ENCODE measurements at places on chromosomes 11 and 22.
A peak's percentile ranks its signal among the peaks of the same experiment; 100 is the strongest.

GRCh38 chr22:38464992-38465672 is 2.8 kb upstream of the KDELR3 start:
- no peak for DNase-seq

GRCh38 chr11:63802637-63803414 is 10.4 kb upstream of the SPINDOC start:
- DNase-seq = no peak

DNA sequence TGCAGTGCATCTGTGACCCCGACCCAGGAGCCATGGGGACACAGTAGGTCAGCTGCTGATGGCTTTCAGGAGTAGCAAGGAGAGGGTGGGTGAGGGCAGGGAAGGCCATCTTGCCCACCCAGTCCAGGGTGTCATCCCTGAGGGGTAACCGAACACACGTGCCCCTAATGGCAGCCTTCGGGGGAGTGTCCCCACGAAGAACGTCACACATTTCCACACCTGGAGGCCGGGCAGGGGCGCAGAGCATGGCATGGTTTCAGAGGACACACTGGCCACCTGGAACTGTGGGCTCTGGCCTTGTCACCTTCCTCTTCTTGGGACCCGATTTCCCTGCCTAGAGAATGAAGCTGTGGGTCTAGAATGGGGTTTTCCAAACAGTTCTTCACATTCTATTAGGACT is 19.4 kb upstream of the BAIAP2L2 start:
- DNase-seq = no peak

- DNase-seq = no peak
These were observed 299.6 kb downstream of the KIRREL3 start for GRCh38 chr11:126700768-126701519.

DNA sequence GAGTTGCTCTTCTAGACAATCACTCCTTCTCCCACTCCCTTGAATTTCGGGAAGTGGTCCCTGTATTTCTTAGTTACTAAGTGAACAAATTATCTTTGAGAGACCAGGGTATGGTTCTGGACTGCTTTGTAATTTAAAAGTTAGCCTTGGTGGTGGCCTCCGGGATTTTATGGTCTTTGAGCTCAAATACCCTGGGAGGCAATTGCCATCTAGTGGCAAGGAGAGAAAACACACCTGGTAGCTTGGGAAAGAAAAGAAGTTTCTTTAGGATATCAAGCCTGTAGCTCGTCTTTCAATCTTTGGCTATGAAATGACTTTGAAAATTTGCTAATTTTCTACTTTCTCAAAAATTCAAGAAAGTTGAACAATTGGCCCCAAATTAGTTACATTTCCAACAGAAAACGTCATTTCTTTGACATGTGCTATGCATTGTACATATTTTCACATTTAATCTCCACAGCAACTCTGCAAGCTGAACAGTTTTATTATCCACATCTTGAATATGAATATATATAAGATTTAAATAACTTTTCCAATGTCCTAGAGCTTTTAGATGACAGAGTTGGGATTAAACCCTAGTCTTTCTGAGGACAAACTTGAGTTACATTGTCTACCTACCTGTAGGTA is 39.1 kb downstream of the MMP27 start:
- no peak for DNase-seq

DNA sequence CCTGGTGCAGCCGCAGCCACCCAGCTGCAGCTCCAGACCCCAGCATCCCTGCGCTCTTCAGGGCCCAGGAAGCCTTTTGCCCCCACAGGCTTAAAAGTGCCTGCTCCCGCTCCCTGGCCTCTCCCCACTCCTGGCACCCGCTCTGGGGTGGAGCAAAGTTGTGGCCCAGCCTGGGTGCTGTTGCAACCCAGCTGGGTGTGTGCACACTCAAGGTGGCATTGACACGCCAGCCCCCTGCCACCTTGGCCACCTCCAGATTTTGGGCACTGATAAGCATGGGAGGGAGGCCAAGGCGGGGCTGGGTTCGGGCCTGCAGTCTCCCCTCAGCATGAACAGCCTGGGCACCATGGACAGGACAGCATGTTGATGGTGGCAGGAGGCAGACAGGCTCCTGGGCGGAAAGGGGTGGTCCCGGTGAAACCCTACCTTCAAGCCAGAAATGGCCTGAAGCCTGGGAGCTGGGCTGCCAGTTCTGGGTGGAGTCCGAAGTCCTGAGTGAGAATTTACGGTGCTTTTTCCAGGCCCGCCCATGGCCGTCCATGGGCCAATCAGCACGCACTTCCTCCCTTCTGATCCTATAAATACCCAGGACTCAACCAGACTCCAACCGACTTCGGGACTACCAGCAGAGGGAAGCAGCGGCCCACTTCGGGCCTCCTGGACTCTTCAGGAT is 23.6 kb upstream of the RNASEH2C start:
- peak; percentile 14 for DNase-seq

GRCh38 chr11:128936606-128937251 is 5.9 kb downstream of the TP53AIP1 start:
- DNase-seq = no peak

GRCh38 chr22:37195921-37196320 is 7.9 kb upstream of the C1QTNF6 start:
- no peak for DNase-seq

GRCh38 chr11:131537196-131537595 is 166.8 kb downstream of the NTM start:
- DNase-seq = no peak

DNA sequence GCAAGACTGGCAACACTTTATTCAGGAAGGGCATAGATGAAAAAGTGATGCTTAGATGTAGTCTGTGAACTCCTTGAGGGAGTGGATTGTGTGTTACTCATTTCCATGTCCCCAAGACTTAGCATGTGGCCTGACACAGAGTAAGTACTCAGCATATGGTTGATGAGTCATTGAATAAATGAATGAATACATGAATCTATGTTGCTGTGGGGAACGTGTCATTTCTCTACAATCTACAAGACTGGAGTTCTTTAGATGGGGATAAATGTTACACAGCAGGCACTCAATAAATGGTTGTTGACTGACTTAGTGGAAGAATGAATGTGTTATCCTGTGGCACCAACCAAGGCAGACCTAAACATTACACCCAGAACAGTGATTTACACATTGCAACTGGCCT is 17.9 kb downstream of the BPIFC start:
- DNase-seq = no peak

- peak; percentile 45 for DNase-seq
These were observed 58.3 kb downstream of the LDLRAD3 start for GRCh38 chr11:36002196-36002595.

DNA sequence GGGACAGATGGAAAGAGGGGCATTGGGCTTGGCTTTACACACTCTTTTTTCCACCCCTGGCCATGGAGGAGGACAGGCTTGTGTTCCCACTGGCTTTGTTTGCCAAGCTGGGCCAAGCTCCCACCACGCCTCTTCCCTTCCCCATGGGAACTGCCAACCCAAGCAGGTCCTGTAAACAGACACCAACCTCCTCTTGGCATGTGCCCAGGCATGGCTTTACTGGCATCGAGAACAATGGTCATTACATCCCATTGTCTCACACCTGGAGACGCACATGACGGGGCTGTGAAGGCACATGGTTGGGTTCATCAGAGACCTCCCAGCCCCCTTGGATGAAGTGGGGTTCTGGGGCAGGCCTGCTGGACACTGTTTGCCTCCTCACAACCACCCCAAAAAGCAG is 11.7 kb downstream of the SEC14L3 start:
- no peak for DNase-seq

DNA sequence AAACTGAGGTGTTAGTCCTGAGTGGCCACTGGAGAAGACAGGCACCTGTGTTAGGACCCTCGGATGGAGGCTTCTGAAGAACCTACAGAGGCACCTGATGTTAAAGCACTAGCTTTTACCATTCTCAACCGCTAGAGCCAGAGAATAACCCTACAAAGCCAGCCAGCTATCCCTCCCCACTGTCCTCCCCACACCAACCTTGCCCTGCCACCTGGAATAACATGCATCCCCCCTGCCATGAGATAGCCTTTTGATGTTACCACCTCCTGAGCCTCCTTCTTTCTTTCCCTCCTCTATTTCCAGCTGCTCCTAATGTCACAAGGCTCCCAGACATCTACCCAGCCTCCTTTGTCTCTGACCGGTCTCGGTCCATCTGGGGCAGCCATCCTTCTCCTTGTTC is 28.1 kb downstream of the COMMD9 start:
- no peak for DNase-seq

DNA sequence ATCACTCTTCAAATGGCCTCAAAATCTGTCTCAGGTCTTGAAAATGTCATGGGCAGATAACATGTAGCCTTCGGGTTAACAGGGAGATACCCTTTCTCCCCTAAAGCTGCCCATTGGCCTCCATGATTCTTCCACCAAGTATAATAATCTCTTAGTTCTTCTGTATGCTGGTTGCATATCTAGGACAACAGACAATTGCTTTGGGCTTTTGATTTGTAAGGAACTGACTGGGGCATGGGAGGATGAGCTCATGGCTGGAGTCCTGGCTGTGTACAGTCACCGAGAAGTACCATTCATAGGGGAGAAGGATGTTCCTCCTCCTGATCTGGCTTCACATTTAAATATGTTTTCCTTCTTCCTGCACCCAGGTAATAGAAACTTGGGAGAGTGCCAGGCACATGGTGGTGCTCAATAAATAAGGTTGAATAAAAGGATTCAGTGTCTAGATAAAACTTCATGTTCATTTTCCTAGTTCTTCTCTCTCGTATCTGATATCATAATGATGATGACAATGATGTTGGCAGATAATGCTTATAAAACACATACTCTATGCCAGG is 2.8 kb upstream of the AMPD3 start:
- DNase-seq = no peak

DNA sequence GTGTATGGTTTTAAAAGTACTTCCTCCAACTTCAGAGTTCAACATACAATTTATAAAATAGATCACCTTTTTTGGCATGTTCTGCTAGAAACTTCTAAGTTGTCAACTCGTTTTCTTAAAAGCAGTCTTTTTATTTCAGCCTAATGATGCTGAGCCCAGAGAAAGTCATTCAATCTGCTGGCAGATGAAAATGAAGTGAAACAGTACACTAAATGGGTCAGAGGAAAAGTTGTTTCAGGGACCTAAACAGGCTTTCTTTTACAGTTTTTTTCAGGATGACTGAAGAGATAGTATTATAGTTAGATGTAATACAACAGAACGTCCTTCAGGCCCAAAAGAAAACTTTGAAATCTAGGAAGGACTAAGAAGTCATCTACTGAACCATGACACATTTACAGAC is 842.7 kb upstream of the CCDC90B start:
- no peak for DNase-seq

- peak; percentile 84 for DNase-seq
These were observed 74.7 kb upstream of the CD44 start for GRCh38 chr11:35064114-35064800.

- no peak for DNase-seq
These were observed 288.1 kb downstream of the ETS1 start for GRCh38 chr11:128299132-128299726.

- no peak for DNase-seq
These were observed 625.1 kb upstream of the ANO5 start for GRCh38 chr11:21567645-21568290.

GRCh38 chr11:125690006-125690405 is 9.4 kb upstream of the ACRV1 start:
- DNase-seq = no peak

- DNase-seq = no peak
These were observed 1046.6 kb downstream of the TBC1D22A start for GRCh38 chr22:47808886-47809620.

DNA sequence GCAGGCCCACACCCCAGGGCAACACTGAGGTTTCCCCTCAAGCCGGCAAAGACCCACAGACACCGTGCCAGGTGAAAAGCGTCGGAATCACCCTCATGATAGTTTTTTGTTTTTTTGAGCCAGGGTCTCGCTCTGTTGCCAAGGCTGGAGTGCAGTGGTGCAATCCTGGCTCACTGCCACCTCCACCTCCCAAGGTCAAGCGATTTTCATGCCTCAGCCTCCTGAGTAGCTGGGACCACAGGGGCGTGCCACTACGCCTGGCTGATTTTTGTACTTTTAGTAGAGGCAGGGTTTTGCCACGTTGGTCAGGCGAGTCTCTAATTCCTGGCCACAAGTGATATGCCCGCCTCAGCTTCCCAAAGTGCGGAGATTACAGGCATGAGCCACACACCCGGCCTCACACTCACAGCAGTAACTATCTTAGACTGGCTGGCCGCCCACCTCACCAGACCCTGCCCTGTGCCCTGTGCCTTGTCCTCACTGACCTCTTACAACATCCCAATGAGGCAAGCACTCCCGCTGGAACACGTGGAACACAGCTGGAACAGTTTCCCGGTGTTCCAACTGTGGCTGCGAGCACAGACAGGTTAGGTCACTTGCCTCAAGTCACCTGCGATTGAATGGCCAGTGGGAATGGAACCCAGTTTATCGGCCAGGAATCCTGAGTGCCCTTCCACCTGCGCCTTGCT is 21.1 kb downstream of the LRRC10B start:
- DNase-seq = no peak

GRCh38 chr22:38843657-38844314 is at the start of gene NPTXR:
NPTXR (minus strand) TSS chr22:38844028.
- DNase-seq = peak; percentile 26

DNA sequence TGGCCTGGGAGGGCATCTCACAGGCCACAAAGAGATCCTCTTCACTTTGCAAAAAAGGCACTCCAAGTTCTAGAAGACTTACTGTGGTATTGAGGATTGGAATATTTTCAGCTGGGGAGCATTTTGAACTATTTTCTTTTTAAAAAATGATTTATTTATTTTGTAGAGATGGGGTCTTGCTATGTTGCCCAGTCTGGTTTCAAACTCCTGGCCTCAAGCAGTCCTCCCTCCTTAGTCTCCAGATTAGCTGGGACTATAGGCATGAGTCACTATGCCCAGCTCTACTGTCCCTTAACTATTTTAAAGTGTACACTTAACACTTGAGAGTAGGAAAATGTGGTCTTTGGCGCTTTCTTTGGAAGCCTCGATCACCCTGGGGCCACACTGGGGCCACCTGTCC is 24.9 kb upstream of the DGCR8 start:
- DNase-seq = no peak

DNA sequence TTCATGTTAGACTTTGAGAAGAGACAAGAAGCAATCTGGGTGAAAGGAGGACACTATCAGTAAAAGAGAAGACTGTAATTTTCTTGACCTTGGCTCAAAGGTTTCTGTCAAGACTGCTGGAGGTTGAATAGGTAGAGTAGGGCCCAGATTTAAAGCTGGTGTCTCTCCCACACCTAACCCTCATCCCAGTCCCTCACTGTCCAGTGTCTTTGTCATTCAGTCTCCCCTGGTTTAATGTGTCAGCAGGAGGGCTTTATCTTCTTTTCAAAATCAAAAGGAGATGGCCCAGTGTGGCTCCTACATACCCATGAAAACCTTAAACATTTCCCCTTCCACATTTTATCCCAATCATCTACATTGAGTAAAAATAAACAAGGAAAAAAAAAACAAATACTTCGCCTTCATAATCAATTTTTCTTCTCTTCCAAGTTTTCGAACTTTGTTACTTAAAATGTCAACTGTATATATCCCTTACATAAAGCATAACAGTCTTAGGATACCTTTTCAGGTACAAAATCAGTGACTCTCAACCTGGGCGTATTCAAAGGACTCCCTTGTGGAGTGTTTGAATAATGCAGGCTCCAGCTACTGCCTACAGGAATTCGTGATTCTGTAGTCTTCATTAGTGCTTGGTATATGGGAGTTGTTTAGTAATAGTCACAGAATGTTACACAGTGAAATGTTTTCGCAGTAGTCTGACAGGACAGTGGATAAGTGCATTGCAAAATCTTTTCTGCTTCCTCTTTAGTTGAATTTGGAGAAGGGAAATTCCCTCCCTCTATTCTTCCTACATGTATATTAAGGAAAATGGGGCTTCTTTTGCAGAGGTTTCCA is 87.2 kb downstream of the FAT3 start:
- DNase-seq = no peak

- no peak for DNase-seq
These were observed 103.8 kb downstream of the MORC2 start for GRCh38 chr22:30864441-30865420.

GRCh38 chr11:86938900-86939880 is 16.0 kb downstream of the FZD4 start:
- peak; percentile 84 for DNase-seq
